ENCODE measurements at places on chromosomes 2 and 18.

- DNase-seq: no peak
Measured at GRCh38 chr2:108910541-108911396, 78.3 kb downstream of the EDAR start.

- no peak for DNase-seq
Measured at GRCh38 chr18:77906103-77906892, 656.6 kb downstream of the GALR1 start.

GRCh38 chr2:222802514-222803196 is 58.2 kb upstream of the ACSL3 start:
- DNase-seq: no peak

- DNase-seq: no peak
Measured at GRCh38 chr2:37771600-37772088, 100.2 kb upstream of the CDC42EP3 start.

- DNase-seq: no peak
Measured at GRCh38 chr18:4445902-4446301, 9.2 kb downstream of the DLGAP1 start.

GRCh38 chr2:71927757-71928715 is 219.6 kb downstream of the CYP26B1 start:
- DNase-seq: no peak

GRCh38 chr2:65343386-65343785 is 89.0 kb downstream of the SPRED2 start:
- no peak for DNase-seq

DNA sequence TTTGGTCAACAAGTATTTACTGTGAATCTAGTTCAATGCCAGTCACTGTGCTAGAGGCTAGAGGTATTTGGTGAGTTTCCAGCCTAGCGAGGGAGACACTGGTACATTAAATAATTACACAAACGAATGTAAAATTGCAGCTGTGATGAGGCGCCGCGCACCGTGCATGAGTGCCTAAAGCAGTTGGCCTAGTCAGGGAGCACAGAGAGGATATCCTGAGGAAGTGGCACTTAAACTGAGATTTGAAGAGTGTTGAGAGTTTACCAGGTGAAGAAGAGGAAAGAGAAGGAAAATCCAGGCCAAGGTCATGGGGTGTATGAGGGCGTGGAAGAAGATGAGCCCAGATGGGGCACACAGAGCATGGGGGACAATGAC is 157.6 kb upstream of the NDUFV2 start:
- DNase-seq: no peak

DNA sequence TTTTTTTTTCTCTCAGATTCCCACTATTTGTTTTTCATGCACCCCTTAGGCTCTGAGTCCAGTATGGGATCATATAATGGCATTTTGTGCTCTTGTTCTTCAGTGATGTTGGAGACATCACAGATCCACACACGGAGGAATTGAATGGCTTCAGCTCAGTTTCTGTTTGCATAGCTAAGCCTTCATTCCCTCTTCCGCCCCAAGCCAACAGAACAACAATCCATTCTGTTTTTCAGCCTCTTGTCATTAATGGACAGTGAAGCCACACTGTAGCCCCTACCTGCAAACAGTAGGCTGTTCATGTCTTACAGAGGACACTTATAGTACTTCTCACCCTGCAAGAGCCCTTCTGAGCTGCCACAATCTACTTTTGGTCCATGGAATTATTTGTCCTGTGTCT is 64.0 kb upstream of the ZSWIM2 start:
- DNase-seq: no peak

DNA sequence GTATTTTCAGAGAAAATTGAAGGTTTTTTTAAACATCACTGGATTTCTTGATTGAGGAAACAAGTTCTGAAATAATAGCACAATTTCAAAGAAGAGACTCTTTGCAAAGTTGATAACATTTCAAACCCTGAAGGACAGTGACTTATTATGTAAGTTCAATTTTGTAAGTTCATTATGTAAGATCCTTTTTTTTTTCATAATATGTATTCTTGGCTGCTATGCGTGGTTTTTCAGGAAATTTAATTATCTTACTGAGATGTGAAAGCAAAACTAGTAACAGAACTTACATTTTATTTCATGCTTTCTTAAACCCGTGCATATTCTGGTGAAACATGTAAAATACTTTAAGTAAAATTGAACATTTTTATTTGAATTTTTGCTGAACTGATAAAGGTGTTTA is 65.4 kb downstream of the RIF1 start:
- no peak for DNase-seq

DNA sequence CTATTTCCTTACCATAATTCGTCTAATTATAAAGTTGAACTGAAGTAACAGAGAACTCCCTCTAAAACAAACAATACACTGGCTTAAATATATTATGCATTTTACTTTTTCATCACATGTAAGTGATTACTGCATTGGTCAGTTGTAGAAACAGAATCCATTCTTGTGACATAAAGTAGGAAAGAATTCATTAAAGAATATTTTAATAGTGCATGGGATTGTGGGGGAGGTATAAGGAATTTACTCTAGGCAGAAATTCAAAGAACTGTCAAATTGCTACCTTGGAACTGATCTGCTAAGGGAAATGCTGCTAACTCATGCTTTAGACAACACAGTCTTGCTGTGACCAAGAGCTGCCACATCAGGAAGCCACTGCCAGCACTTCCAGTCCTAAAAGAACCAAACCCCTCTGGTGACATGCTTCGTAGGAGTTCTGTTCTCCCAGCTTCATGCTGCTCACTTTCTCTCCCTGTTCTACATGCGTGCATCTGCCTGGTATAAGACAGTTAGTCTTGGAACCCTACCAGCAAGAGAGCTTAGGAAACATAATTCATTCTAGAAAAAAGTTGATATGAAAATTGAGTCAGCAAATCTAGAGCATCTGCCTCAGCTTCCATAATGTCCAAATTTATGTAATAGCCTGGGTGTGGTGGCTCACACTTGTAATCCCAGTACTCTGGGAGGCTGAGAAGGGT is 1137.6 kb upstream of the NXPH2 start:
- DNase-seq: no peak

DNA sequence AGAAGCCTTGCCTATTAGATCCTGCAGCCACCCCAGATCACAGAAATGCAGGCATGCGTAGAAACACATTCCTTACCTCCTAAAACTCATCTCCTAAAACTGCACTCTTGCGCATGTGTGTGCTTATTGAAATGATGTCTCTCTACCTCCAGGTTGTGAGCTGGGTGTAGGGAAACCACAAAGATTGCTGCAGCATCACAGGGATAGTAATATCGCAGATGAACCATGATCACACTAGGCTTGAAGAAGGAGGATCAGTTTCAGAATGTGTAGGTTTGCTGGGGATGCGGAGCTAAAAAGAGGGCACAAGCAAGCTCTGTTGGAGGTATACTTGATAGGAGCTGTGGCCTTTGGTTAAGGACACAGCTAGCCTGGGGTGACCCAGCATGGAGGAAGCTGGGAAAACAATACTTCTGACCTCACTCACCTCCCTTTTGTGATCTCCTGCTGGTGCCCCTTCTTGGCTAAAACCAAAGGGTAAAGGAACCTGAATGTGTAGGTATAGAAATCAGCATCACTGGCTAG is 118.8 kb downstream of the SETBP1 start:
- no peak for DNase-seq

- DNase-seq: no peak
Measured at GRCh38 chr18:62457877-62458276, 64.9 kb upstream of the ZCCHC2 start.

Measured in SW 1271 (cell line).